ENCODE measurements at places on chromosomes 7 and 10. TPM values are rescaled to one million over a fixed set of nuclear protein-coding genes. Genes with fewer than 3 reads are reported as not detected.
A peak's percentile ranks its signal among the peaks of the same experiment; 100 is the strongest.

Gene STRIP2
- 1.2 TPM for total RNA-seq

Gene HIPK2
- 75.6 TPM for total RNA-seq

Gene GPC2
- 6.2 TPM for total RNA-seq

Gene SCIN
- total RNA-seq: 0.65 TPM

Gene GALNT17
- 24.2 TPM for total RNA-seq

Gene CCDC146
- 3.0 TPM for total RNA-seq

Gene SLC39A12
- total RNA-seq: not detected

- H3K27me3 ChIP-seq: no peaks in the 10 kb centered on the region
- DNase-seq: no peak
These were observed 11.7 kb downstream of the CREB5 start for GRCh38 chr7:28423918-28424514.

DNA sequence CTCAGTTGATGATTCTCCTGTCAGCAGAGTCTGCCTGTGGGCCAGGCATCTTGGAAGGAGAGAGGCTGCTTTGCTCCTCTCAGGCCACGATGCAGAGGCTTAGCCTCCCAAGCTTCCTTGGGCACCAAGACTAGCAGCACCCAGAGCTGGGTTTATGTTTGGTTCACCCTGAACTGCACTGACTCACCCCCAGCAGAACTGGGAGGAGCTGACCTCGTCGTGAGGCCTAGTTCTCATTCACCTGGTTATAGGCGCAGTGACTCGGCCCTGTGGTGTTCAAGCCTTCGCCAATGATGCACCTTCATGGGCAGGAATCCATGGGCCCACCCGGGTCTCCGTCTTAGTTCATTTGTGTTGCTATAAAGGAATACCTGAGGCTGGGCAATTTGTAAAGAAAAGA lies 122.0 kb upstream of the ZNF438 start:
- peaks cover 2% of the 10 kb centered on the region for H3K36me3 ChIP-seq
- H3K4me3 ChIP-seq: no peak overlapping the region
- no peaks in the 10 kb centered on the region for H3K27me3 ChIP-seq
- no peak for DNase-seq
- H3K4me1 ChIP-seq: peaks cover 45% of the 10 kb centered on the region

- no peak for DNase-seq
- no peak overlapping the region for H3K4me3 ChIP-seq
- H3K4me1 ChIP-seq: peaks cover 18% of the 10 kb centered on the region
- no peaks in the 10 kb centered on the region for H3K27me3 ChIP-seq
- no peaks in the 10 kb centered on the region for H3K36me3 ChIP-seq
- H3K27ac ChIP-seq: no peak overlapping the region
These were observed 2.7 kb downstream of the SP4 start for GRCh38 chr7:21430575-21430954.

DNA sequence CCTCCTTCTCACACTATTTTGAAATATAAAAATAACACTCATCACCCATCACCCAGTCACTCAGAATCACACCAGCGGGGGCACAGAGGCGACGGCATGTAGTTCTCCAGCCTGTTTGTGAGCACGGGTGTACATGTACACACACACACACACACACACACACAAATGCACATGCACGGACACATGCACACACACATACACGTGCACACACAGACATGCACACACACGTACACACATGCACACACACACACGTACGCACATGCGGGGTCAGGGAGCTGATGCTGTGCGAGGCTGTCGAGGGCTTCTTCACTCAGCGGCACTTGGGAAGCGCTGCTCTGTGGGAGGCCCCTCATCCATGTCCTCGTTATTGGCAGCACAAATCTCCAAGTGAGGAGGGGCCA lies 178.8 kb downstream of the ELFN1 start:
- DNase-seq: peak; percentile 58
- no peaks in the 10 kb centered on the region for H3K36me3 ChIP-seq
- H3K27ac ChIP-seq: no peak overlapping the region
- no peaks in the 10 kb centered on the region for H3K4me1 ChIP-seq
- H3K27me3 ChIP-seq: no peaks in the 10 kb centered on the region
- H3K4me3 ChIP-seq: no peak overlapping the region

- H3K4me3 ChIP-seq: no peak overlapping the region
- peaks cover 37% of the 10 kb centered on the region for H3K27me3 ChIP-seq
- H3K36me3 ChIP-seq: peaks cover 8% of the 10 kb centered on the region
These were observed 22.4 kb upstream of the MNX1 start for GRCh38 chr7:157032644-157033482.

DNA sequence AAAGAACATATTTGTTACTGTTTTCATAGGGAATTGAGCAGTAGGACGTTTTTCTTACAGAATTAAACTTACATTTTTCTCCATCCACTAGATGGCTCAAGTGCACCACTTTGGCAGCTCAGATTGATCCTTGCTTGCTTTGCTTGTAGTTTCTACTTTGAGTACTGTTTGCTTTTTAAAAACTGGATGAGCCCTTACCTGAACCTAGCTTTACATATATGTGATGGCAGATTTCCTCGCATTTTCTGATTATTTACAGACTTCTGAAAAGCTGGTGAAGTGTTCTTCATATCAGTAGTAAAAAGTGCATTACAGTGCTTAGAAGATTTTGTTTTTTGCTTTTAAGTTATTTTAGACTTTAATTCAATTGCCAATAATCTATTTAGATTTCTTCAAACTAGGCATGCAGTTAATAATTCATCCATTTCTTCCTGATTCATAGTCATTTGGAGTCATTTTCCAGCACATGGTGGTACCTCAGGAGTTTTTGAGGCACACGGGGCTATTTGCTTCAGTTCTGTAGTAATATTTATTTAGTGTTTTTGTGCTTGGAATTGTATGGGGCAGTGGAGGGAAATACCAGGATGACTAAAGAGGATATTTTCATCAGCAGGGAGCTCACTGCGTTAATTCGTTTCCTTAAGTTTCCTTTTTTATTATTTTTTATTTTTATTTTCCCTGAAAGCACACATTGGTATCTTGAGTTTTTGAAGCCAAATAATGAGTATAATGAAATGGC lies 57.3 kb downstream of the MAPK8 start:
- no peaks in the 10 kb centered on the region for H3K36me3 ChIP-seq
- H3K4me3 ChIP-seq: no peak overlapping the region
- H3K27me3 ChIP-seq: no peaks in the 10 kb centered on the region
- H3K4me1 ChIP-seq: peaks cover 39% of the 10 kb centered on the region
- no peak for DNase-seq

- no peak for DNase-seq
- H3K36me3 ChIP-seq: no peaks in the 10 kb centered on the region
- H3K4me1 ChIP-seq: no peaks in the 10 kb centered on the region
- peaks cover 29% of the 10 kb centered on the region for H3K27me3 ChIP-seq
These were observed 39.7 kb upstream of the MTPN start for GRCh38 chr7:136016649-136017395.

- H3K27ac ChIP-seq: peak overlapping the region; percentile 96
- no peaks in the 10 kb centered on the region for H3K27me3 ChIP-seq
- peak overlapping the region; percentile 98 for H3K4me3 ChIP-seq
- H3K36me3 ChIP-seq: no peaks in the 10 kb centered on the region
- H3K4me1 ChIP-seq: peaks cover 48% of the 10 kb centered on the region
- no peak for DNase-seq
These were observed 1.8 kb downstream of the SEPTIN7 start for GRCh38 chr7:35802649-35803048.

GRCh38 chr10:107657851-107658250 lies 493.3 kb upstream of the SORCS1 start:
- no peaks in the 10 kb centered on the region for H3K27me3 ChIP-seq
- H3K4me3 ChIP-seq: no peak overlapping the region
- no peaks in the 10 kb centered on the region for H3K36me3 ChIP-seq
- H3K4me1 ChIP-seq: peaks cover 8% of the 10 kb centered on the region

DNA sequence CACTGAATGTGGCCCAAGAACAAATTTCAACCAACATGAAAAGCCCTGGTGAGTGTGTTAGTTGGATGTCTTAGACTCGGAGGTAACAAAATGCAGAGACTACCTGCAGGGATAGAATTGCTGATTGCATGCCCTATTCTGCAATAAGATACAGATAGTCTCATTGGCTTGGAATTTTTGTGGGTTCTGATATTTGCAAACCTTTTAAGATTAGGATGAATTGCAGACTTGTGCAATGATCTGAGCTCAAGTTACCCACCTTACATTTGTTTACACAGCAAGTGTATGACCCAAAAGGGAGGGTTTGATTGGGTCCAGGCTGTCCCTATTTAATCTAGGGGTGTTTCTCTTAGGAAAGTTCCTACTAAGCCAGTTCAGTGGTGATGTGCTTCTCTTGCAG lies 45.4 kb downstream of the GPR37 start:
- no peak overlapping the region for H3K4me3 ChIP-seq
- H3K36me3 ChIP-seq: no peaks in the 10 kb centered on the region
- H3K27ac ChIP-seq: no peak overlapping the region
- no peak for DNase-seq
- no peaks in the 10 kb centered on the region for H3K27me3 ChIP-seq
- H3K4me1 ChIP-seq: peaks cover 17% of the 10 kb centered on the region

GRCh38 chr10:36489611-36490228 lies 635.7 kb upstream of the ANKRD30A start:
- H3K36me3 ChIP-seq: no peaks in the 10 kb centered on the region
- peak overlapping the region; percentile 34 for H3K4me3 ChIP-seq
- no peaks in the 10 kb centered on the region for H3K27me3 ChIP-seq
- peaks cover 65% of the 10 kb centered on the region for H3K4me1 ChIP-seq
- H3K27ac ChIP-seq: peak overlapping the region; percentile 94

- no peak overlapping the region for H3K27ac ChIP-seq
- H3K27me3 ChIP-seq: no peaks in the 10 kb centered on the region
- no peaks in the 10 kb centered on the region for H3K36me3 ChIP-seq
- H3K4me3 ChIP-seq: no peak overlapping the region
- DNase-seq: no peak
These were observed 180.3 kb upstream of the MYO3A start for GRCh38 chr10:25753776-25754175.

- peak overlapping the region; percentile 64 for H3K27ac ChIP-seq
- H3K36me3 ChIP-seq: peaks cover 1% of the 10 kb centered on the region
- no peak for DNase-seq
- H3K4me1 ChIP-seq: peaks cover 15% of the 10 kb centered on the region
These were observed 131.2 kb downstream of the HDAC9 start for GRCh38 chr7:18626717-18627116.

DNA sequence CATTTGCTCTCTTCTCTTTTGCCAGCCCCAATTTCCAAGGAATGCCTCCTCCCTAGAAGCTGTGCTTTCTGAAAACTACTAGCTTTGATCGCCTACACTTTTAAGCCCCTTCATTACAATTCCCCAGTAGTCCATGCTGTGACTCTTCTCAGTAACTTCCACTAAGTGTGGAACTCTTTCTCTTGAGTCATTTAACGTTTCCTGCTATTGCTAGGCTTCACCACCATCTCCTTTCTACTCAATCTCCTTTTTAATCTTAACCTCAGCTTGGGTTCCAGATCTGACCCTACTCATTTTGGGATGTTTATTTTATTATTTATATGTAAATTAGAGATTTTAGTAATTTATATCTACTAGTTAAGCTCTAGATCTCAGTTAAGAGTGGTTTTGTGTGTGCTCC lies 14.4 kb upstream of the SEMA3D start:
- peaks cover 2% of the 10 kb centered on the region for H3K36me3 ChIP-seq
- H3K4me1 ChIP-seq: peaks cover 7% of the 10 kb centered on the region
- H3K4me3 ChIP-seq: no peak overlapping the region
- H3K27me3 ChIP-seq: peaks cover 2% of the 10 kb centered on the region
- H3K27ac ChIP-seq: no peak overlapping the region
- no peak for DNase-seq
